Naive thymus-derived CD8-positive, alpha-beta T cell (primary cell): ENCODE measurements at places on chromosomes 16 and 17.

DNA sequence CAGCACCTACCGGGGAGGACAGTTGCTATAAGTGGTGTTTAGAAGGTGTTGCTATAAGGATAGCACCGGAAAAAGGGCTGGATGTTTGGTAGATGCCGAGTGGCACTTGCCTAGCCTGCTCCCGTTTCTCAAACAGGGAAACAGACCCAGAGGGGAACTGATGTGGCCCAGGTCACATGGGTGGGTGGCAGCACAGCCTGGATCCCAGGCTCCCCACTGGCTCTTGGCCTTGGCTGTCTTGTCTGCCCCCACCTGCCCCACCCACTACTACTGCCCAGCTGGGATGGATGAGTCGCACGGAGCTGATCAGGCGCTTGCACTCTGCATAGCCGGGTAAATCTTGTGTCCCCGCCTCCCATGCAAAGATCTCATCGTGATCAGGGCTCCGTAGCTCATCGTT, 7.2 kb downstream of the SMTNL2 start:
- DNase-seq = no peak

DNA sequence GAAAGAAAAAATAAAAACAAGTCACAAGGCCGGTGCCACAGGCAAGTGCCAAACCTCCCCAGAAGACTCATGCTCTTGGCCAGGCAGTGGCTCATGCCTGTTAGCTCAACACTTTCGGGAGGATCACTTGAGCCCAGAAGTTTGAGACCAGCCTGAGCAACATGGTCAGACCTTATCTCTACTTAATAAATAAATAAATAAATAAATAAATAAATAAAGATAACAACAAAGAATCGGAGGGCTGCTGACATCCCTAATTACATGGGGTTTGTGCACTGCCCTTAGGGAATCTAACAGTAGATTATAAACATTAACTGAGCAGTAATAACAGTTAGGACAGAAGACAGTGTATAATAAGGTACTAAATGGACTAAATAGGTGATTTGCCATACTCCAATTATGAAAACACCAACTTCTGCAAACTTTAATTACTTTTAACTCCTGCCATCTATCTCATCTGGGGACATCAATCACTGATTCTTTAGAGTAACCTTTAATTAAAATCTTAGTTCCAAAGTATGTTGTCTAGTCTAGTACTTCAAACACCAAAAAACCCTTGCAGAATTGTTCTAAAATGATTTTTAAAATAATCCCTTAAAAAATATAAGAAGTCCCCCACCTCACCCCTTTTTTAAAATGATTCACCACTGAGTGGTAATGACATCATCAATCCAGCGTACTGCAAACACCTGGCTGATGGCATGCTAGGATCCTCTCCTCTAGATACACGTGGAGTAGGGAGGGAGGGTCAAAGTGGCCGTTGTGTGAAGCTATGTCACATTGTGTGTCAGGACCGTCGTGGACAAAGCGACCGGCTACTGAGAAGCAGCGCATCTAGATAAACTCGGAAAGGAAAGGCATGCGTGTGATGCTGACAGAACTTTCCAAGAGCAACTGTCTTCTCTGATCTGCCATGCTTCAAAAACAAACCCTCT, 28.5 kb downstream of the CYTH1 start:
- DNase-seq = peak; percentile 47

DNA sequence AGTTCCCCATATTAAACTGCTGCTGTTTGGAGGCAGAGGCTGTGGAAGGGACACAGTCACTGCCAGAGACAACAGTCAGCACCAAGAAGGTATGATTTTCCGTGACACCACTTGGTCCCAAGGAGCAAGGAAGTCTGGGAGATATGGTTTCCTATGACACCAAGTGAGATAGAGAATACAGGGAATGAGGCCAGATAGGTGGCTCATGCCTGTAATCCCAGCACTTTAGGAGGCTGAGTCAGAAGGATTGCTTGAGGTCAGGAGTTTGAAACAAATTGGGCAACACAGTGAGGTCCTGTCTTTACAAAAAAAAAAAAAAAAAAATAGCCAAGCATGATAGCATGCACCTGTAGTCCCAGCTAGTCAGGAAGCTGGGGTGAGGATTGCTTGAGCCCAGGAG, 90.8 kb downstream of the ABCC12 start:
- no peak for DNase-seq

DNA sequence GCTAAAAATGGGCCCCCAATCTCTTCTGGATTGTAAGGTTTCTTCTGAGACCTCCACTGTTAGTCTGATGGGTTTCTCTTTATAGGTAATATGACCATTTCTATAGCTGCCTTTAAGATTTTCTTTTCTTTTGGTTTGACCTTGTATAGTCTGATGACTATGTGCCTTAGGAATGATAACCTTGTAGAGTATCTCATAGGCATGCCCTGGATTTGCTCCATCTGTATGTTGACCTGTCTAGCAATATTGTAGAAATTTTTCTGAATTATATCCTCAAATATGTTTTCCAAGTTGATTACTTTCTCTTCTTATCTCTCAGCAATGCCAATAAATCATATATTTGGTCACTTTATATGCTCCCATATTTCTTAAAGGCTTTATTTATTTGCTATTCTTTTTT, 1403.8 kb upstream of the GOT2 start:
- no peak for DNase-seq

- no peak for DNase-seq
Measured at GRCh38 chr17:78122931-78123249, 5.7 kb downstream of the TMC6 start.

- no peak for DNase-seq
Measured at GRCh38 chr17:67931227-67931626, 65.0 kb downstream of the C17orf58 start.

DNA sequence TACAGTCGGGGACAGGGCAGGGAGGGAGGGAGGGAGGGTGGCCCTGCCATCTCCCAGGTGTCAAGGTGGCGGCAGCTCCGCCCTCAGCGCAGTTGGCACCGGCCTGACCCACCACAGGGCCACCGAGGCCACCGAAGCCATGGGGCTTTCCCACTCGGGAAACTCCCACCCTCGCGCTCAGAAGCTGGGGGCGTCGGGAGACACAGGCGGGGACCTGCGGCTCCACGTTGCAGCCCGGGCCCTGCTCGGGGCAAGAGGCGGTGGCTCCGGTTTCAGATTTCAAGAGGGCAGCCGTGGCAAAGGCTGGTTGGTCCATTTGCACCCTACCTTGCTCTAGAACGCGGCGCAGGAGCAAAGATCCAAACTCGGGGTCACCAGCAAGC, 544 bp downstream of the CYB561 start:
- no peak for DNase-seq

DNA sequence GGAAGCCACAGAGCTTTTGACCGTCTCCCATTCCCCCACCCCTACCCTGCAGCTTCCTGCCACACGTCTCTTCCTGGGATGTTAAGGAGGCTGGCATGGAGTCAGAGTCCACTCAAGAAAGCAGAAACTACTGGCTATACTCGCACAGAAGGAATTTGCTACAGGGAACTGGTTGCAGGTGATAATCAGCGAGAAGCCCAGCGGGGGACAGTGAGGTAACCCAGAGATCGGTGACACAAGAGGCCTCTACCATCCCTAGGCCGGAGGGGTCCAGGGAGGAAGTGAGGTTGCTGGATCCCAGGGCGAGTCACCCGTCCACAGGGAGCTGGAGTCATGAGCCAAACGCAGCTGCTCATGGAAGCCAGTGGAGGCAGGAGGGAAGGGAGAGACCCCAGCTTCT, 93.7 kb downstream of the SDK2 start:
- DNase-seq = no peak

- no peak for DNase-seq
Measured at GRCh38 chr16:80107900-80108299, 432.9 kb upstream of the DYNLRB2 start.

DNA sequence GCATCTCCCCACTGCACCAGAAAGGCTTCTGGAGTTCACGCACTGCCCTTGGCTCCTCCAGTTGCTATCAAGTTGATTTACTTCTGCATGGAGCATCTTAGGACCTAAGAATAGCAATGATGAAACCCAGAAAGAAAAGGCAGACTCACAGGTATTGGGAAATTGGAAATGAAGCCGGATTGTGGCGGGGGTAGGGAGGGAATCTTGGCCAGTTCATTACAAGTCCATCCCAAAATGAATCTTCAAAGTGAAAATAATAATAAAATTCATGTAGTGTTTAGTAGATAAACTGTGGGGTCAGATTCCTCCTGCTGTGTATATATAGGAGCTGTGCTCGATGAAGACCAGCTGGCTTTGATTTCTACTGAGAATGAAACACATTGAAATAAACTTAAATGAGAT, 33.7 kb downstream of the TEKT3 start:
- DNase-seq = no peak

DNA sequence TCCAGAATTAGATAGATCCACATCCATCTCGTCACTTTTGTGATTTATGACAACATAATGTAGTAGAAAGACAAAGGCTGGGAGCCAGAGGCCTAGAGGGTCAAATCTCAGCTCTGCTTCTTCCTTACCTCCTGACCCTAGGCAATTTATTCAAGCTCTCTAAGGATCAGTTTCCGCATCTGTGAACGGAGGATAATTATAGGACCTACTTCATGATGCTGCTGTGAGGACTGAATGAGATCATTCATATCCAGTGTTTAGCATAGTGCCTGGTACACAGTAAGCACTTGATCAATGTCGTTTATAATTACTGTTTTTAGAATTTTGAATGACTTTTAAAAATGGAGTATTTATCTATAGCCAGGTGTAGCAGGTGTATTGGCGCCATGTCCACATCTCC, 128.4 kb downstream of the SHISA9 start:
- no peak for DNase-seq

DNA sequence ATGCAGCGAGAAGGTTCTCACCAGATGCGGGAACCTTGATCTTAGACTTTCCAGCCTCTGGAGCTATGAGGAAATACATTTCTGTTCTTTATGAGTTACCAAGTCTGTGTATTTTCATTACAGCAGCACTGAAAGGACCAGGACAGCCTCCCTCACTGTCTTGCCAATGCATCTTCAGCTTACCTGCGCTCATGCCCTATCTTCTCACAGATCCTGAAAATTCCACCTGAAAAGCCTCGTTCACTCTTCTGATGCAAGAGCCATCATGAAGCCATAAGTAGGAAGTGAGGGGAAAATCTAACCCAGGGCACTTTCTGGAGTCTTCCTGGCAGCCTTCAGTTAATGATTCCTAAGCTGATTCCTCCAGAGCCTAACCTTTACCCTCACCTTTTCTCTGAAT, 194.0 kb downstream of the SALL1 start:
- no peak for DNase-seq

GRCh38 chr16:67951485-67951884, 7.6 kb upstream of the LCAT start:
- DNase-seq = no peak

DNA sequence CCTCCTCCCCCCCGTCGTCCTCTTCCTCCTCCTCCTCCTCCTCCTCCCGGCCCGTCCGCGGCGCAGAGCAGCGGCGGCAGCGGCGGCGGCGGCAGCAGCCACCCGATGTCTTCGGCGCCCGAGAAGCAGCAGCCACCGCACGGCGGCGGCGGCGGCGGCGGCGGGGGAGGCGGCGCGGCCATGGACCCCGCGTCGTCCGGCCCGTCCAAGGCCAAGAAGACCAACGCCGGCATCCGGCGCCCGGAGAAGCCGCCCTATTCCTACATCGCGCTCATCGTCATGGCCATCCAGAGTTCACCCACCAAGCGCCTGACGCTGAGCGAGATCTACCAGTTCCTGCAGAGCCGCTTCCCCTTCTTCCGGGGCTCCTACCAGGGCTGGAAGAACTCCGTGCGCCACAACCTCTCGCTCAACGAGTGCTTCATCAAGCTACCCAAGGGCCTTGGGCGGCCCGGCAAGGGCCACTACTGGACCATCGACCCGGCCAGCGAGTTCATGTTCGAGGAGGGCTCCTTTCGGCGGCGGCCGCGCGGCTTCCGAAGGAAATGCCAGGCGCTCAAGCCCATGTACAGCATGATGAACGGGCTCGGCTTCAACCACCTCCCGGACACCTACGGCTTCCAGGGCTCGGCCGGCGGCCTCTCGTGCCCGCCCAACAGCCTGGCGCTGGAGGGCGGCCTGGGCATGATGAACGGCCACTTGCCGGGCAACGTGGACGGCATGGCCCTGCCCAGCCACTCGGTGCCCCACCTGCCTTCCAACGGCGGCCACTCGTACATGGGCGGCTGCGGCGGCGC, at the start of gene FOXF1:
TSS of gene FOXF1 (plus strand) at position 63 of the 797 bp plus-strand sequence. CDS start at position 106, 43 bp downstream.
- DNase-seq = no peak

GRCh38 chr17:53659181-53659580, 163.5 kb upstream of the KIF2B start:
- DNase-seq = no peak

- DNase-seq = no peak
Measured at GRCh38 chr17:28533091-28533807, 19.2 kb downstream of the UNC119 start.

- no peak for DNase-seq
Measured at GRCh38 chr17:29652976-29653375, 30.3 kb upstream of the CORO6 start.

GRCh38 chr17:2155573-2155972, 100.7 kb downstream of the HIC1 start:
- no peak for DNase-seq

GRCh38 chr17:78258323-78259191, 27.1 kb downstream of the TMEM235 start:
- DNase-seq = peak; percentile 74

GRCh38 chr17:57562184-57562698, 182.9 kb downstream of the CCDC182 start:
- no peak for DNase-seq

DNA sequence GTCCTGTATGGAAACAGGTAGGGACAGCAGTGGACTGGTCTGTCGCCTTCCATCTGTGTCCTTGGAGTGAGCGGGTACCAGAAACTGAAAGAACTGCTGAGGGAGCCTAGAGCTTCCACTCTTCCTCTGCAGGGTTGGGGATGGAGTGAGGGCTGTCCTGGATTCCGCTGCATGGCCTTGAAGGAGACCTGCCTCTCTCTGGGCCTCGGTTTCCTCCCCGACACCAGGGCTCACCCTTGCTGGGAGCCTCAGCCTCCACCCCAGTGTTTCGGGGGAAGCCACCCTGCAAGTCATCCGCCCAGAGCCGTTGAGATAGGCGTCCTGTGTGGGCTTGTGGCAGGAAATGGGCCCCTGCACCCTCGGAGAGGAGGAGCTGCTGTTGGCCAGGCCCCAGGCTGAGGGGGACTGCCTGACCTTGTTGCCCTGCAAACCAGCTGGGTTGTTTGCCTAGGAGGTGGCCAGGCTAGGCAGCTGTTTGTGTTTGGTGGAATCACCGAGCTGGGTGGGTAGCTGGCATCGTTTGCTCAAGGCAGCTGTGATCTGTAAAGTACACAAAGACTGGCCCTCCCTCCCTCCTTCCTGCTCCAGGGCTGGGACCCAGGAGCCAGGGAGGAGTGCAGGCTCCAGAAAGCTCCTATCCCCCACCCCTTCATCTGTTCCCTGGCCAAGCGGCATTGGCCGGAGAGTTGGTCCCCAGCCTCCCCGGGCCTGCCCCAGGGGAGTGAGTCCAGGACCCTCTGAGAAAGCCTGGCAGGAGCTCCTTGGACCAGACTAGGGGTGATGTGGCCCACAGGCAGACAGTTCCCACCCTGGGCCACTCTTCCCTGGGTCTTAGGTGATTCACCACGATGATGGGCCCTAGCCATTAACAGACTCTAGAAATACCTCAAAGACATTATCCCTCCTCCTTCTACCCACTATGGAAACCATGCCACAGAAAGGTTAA, 1.3 kb downstream of the RAB37 start:
- peak; percentile 79 for DNase-seq
